ENCODE measurements at places on chromosomes 11 and 22. TPM values are rescaled to one million over a fixed set of nuclear protein-coding genes. Genes with fewer than 3 reads are reported as not detected.

Gene SLCO2B1
- 10.7 TPM for total RNA-seq

- H3K36me3 ChIP-seq = no peaks in the 10 kb centered on the region
- no peaks in the 10 kb centered on the region for H3K4me1 ChIP-seq
- H3K27me3 ChIP-seq = no peaks in the 10 kb centered on the region
- H3K4me3 ChIP-seq = no peak overlapping the region
- H3K27ac ChIP-seq = no peak overlapping the region
These were observed 41.6 kb upstream of the PRAME start for GRCh38 chr22:22600531-22601261.

Gene OOSP2
- not detected for total RNA-seq

DNA sequence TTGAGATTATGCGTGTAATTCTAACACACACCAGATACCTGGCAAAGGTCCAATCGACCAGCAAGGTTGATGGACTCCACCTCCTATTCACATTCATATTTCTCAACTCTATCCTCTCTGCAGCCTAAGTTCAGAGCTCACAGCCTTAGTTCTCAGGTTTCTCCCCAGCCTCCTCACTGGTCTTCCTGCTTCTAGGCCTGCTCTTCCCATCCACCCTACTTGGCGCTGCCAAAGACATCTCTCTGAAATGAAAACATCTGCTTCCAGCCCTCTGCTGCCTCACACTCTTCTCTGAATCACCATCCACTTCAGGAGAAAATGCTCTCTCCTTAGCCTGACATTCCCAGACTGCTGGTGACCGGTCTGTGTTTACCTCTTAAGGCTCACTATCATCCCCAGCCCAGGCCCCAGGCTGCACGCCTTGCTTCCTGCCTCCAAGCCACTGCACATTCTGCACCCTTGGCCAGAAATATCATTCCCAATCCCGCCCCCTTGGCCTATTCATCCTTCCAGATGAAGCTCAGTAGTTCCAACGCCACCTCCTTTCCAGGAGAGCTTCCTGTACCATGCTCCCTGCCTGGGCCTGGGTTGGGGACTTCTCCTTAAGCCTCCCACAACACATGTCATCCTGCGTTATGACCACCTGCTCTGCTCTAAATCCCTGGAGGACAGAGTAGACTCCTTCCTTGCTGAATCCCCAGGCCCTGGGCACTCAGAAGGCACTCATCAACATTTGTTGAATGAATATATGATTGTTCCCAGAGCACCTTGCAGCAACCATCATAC, 3.5 kb downstream of the ARRB1 start:
- no peaks in the 10 kb centered on the region for H3K27me3 ChIP-seq
- peak overlapping the region; percentile 58 for H3K27ac ChIP-seq
- H3K4me1 ChIP-seq = peaks cover 28% of the 10 kb centered on the region
- no peaks in the 10 kb centered on the region for H3K36me3 ChIP-seq
- H3K4me3 ChIP-seq = no peak overlapping the region

GRCh38 chr11:126344141-126345080, 11.1 kb upstream of the ST3GAL4 start:
- DNase-seq = no peak
- no peak overlapping the region for H3K27ac ChIP-seq
- no peak overlapping the region for H3K4me3 ChIP-seq

- H3K4me3 ChIP-seq = no peak overlapping the region
- H3K4me1 ChIP-seq = no peaks in the 10 kb centered on the region
- H3K27ac ChIP-seq = no peak overlapping the region
- H3K36me3 ChIP-seq = no peaks in the 10 kb centered on the region
- no peak for DNase-seq
- H3K27me3 ChIP-seq = no peaks in the 10 kb centered on the region
These were observed 15.2 kb downstream of the SHISAL1 start for GRCh38 chr22:44297470-44298061.

Gene RGL4
- not detected for total RNA-seq

DNA sequence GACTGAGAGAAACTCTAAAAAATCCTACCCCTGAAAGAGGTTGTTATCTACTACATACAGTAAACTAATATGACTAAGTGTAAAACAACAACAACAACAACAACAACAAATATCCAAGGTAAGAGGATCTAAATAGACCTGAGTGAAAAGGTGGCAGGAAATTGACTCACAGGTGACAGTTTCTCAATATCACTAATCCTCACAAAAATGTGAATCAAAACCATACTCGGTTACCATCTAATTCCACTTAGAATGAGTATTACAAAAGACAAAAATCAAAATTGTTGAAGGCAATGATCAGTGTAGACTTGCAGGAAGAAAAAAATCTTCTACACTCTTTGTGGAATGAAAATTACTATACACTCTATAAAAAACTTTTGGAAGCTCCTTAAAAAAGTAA, 17.5 kb downstream of the RGL4 start:
- H3K27ac ChIP-seq = no peak overlapping the region
- H3K4me1 ChIP-seq = no peaks in the 10 kb centered on the region
- DNase-seq = no peak
- H3K27me3 ChIP-seq = no peaks in the 10 kb centered on the region

GRCh38 chr22:49763138-49763537, 64.5 kb downstream of the BRD1 start:
- no peaks in the 10 kb centered on the region for H3K36me3 ChIP-seq
- H3K4me1 ChIP-seq = no peaks in the 10 kb centered on the region
- no peak overlapping the region for H3K4me3 ChIP-seq
- no peak overlapping the region for H3K27ac ChIP-seq

Gene CRYBB3
- not detected for total RNA-seq

Gene CASTOR1
- total RNA-seq = 0.44 TPM

Data from psoas muscle (tissue), 8 donors.